ENCODE measurements at places on chromosomes 6 and 20. TPM values are rescaled to one million over a fixed set of nuclear protein-coding genes. Genes with fewer than 3 reads are reported as not detected.

GRCh38 chr20:24942679-24943078 is 6.4 kb upstream of the CST7 start:
- peak; percentile 36 for DNase-seq

The OPRL1 gene
- not detected for polyA plus RNA-seq

DNA sequence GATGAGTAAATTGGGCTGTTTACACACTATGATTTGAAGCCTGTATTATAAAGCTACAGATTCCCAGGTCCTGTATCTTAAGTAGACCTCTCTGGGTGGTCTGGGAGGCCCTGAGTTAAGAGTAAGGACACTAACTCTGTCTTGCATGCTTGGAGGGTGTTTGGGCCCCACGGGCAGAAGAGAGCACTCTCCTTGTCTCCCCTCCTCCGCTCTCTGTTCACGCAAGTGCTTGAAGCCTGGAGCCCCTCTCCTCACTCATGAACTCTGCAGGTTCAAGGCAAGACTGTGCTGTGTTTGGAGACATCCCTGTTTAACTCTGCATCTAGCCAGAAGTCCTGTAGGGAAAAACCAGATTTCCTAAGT is 154.0 kb downstream of the ZDHHC14 start:
- DNase-seq: no peak

The TFAP2D gene
- not detected for polyA plus RNA-seq

- no peak for DNase-seq
Measured at GRCh38 chr6:154887051-154887450, 108.1 kb upstream of the TIAM2 start.
